ENCODE measurements at places on chromosomes 2 and 18.
A peak's percentile ranks its signal among the peaks of the same experiment; 100 is the strongest.

- DNase-seq = no peak
These were observed 133.1 kb downstream of the NCKAP5 start for GRCh38 chr2:133434959-133435668.

GRCh38 chr18:62777814-62778213 is 62.5 kb downstream of the PHLPP1 start:
- DNase-seq = no peak

DNA sequence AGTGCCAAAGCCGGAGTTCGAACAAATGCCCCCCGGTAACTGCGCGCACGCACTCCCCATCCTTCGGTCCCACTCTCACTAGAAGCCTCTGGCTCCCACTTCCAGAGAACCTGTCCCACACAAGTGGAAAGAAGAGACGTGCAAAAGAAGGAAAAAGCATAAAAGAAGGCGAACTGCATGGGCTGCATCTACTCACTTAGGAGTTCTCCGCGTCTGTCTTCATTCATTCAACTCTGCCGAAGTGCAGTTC is 312 bp downstream of the NR4A2 start:
- DNase-seq = no peak

DNA sequence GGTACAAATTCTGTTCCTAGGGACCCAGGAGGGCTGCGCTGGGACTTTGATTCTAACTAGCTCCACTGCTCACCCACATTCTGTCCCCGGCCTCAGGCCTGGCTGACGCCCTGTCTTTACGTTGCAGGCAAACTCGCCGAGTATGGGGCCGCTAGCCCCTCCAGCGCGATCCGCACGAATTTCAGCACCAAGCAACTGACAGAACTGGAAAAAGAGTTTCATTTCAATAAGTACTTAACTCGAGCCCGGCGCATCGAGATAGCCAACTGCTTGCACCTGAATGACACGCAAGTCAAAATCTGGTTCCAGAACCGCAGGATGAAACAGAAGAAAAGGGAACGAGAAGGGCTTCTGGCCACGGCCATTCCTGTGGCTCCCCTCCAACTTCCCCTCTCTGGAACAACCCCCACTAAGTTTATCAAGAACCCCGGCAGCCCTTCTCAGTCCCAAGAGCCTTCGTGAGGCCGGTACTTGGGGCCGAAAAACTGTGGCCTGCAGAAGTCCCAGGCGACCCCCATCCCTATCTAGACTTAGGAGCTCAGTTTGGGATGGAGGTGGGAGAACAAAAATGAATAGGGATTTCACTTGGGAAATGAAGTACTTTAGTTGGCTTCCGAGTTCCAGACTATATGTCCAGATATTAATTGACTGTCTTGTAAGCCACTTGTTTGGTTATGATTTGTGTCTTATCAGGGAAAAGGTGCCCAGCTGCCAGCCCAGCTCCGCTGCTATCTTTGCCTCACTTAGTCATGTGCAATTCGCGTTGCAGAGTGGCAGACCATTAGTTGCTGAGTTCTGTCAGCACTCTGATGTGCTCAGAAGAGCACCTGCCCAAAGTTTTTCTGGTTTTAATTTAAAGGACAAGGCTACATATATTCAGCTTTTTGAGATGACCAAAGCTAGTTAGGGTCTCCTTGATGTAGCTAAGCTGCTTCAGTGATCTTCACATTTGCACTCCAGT is 1.5 kb downstream of the HOXD1 start:
- DNase-seq = peak; percentile 44

GRCh38 chr18:49898421-49898820 is 85.1 kb upstream of the ACAA2 start:
- DNase-seq = peak; percentile 51

Measured in midbrain (tissue), 1 donor.